ENCODE measurements at places on chromosomes 3 and 15. TPM values are rescaled to one million over a fixed set of nuclear protein-coding genes. Genes with fewer than 3 reads are reported as not detected.
A peak's percentile ranks its signal among the peaks of the same experiment; 100 is the strongest.

SLC27A2 gene
- 15.7 TPM for polyA plus RNA-seq

ABCC5 gene
- polyA plus RNA-seq, result 64.6 TPM

- H3K4me1 ChIP-seq, result no peaks in the 10 kb centered on the region
- H3K4me3 ChIP-seq, result no peak overlapping the region
- DNase-seq, result no peak
- no peaks in the 10 kb centered on the region for H3K36me3 ChIP-seq
- no peaks in the 10 kb centered on the region for H3K27me3 ChIP-seq
Measured at GRCh38 chr3:150070271-150070670, 99.6 kb upstream of the PFN2 start.

DNA sequence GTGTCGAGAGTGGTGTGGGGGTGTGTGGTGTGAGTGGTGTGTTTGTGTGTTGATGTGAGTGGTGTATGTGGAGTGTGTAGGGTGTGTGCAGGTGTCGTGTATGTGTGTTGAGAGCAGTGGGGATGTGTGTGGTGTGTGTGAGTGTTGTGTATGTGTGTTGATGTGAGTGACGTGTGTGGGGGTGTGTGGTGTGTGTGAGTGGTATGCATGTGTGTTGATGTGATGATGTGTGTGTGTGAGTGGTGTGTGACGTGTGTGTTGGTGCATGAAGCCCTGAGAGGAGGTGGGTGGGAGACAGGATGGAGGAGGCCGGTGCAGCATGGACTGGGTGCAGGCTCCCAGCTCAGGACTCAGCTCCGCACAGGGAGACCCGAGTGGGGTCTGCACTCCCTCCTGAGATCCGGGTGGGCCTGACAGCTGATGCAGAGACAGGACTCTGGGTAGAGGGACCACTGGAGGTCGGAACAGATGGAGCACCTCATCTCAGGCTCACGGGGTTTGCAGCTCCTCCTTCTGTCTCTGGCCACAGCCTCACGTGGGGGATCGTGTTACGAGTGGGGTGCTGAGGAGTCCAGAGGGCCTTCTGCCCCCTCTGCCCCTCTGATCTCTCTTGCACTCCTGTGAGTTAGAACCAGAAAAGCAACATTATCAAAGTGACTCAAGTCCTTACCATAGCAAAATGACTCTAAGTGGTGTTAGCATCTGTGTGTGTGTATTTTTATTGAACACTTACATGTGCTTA, 41.3 kb downstream of the ARNT2 start:
- DNase-seq, result no peak
- H3K4me3 ChIP-seq, result no peak overlapping the region
- H3K36me3 ChIP-seq, result no peaks in the 10 kb centered on the region
- H3K4me1 ChIP-seq, result no peaks in the 10 kb centered on the region
- no peaks in the 10 kb centered on the region for H3K27me3 ChIP-seq

DNA sequence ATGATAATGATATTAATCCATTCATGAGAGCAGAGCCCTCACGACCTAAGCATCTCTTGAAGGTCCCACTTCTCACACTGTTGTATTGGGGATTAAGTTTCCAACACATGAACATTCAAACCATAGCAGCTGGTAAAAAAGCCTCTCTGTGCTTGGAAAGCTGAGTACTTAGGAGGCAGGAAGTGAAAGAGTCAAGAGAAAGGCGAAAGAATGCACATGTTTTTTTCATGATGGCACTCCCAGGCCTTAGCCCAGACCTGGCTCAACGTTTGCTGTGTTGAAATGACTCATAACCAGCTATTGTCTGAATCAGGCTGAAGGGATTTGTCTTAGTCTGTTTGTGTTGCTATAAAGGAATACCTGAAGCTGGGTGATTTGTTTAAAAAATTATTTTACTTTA, 84.4 kb upstream of the RGMA start:
- no peak overlapping the region for H3K27ac ChIP-seq
- no peak overlapping the region for H3K4me3 ChIP-seq
- H3K36me3 ChIP-seq, result no peaks in the 10 kb centered on the region
- H3K4me1 ChIP-seq, result no peaks in the 10 kb centered on the region
- peaks cover 2% of the 10 kb centered on the region for H3K27me3 ChIP-seq

- H3K27me3 ChIP-seq, result no peaks in the 10 kb centered on the region
- H3K4me3 ChIP-seq, result no peak overlapping the region
Measured at GRCh38 chr15:89728254-89728653, 22.8 kb downstream of the MESP1 start.

DNA sequence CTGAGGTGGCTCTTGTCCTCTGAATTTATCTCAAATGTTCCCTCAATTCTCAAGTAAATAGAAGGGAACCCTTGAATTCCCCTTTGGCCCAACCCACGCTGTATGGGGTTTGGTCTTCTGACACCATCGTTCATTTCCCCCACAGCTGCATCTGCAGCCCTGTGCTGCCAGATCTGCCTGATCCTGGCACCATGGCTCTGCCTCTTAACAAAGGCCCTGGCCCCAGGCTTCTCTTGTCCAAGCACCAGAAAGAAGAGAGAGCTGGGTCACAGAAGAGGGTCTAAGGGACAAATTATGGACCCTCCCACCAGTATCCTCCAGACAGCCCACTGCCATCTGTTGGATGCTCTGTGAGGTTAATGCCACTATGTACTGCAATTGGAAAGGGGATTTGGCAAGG, 1.8 kb downstream of the MAP1A start:
- H3K4me3 ChIP-seq, result no peak overlapping the region
- H3K27me3 ChIP-seq, result no peaks in the 10 kb centered on the region
- peaks cover 26% of the 10 kb centered on the region for H3K36me3 ChIP-seq
- no peaks in the 10 kb centered on the region for H3K4me1 ChIP-seq
- H3K27ac ChIP-seq, result no peak overlapping the region

DNA sequence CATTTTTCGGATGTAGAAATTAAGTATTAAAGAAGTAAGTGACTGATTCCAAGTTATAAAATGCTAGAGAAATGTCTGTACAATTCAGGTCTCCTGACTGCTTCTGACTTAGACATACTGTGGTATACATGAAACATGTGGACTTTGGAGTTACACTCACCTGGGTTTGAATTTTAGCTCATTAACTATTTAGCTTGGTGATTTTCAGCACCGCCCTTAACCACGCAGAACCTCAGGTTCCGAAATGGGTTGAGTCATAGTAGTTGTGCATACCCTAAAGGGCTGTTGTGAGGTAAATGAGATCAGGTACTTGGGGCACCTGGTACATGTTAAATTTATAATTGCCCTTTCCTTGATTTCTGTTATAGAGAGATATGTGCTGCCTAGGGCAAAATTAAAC, 32.9 kb upstream of the UTS2B start:
- H3K36me3 ChIP-seq, result peaks cover 11% of the 10 kb centered on the region
- no peaks in the 10 kb centered on the region for H3K27me3 ChIP-seq
- no peak overlapping the region for H3K27ac ChIP-seq
- DNase-seq, result peak; percentile 37
- H3K4me3 ChIP-seq, result no peak overlapping the region

GRCh38 chr3:194118920-194119319, 17.0 kb upstream of the HES1 start:
- no peaks in the 10 kb centered on the region for H3K36me3 ChIP-seq
- H3K27me3 ChIP-seq, result no peaks in the 10 kb centered on the region

DNA sequence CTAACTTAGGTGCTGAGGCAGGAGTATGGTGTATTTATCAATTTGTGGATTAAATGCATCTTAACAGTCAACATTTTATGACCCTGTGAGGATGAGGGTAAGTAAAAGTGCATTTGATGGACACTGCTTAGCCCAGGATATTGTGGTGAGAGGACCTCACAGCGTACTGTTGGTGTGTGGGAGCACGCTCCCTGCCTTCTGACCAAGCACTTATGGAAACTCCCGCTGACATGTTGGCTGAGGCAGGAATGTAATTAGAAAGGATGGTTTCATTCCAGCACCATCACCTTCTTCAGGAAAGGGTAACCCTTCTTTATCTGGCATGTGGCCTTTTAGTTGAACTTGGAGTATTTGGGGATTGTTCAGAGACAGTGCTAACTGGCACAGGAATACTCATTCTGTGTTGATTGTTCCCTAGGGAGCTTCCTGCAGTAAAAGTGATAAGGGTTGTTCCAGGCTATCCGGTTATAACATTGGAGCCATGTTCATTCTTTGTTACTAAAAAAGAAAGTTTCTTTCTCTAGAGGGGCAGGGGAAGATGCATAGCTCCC, 11.7 kb upstream of the FSTL1 start:
- H3K4me3 ChIP-seq, result no peak overlapping the region
- no peaks in the 10 kb centered on the region for H3K27me3 ChIP-seq
- H3K36me3 ChIP-seq, result no peaks in the 10 kb centered on the region
- DNase-seq, result no peak
- no peaks in the 10 kb centered on the region for H3K4me1 ChIP-seq

- H3K27me3 ChIP-seq, result no peaks in the 10 kb centered on the region
- DNase-seq, result peak; percentile 37
- peak overlapping the region; percentile 14 for H3K27ac ChIP-seq
- no peak overlapping the region for H3K4me3 ChIP-seq
- no peaks in the 10 kb centered on the region for H3K4me1 ChIP-seq
Measured at GRCh38 chr3:187041362-187042307, 97.7 kb downstream of the RPL39L start.

CERS3 gene
- 0.07 TPM for polyA plus RNA-seq

- peaks cover 16% of the 10 kb centered on the region for H3K27me3 ChIP-seq
- no peaks in the 10 kb centered on the region for H3K36me3 ChIP-seq
- H3K27ac ChIP-seq, result no peak overlapping the region
- H3K4me1 ChIP-seq, result peaks cover 3% of the 10 kb centered on the region
Measured at GRCh38 chr15:41879321-41879845, 14.5 kb downstream of the SPTBN5 start.

GRCh38 chr3:61575893-61576292, 14.5 kb downstream of the PTPRG start:
- H3K4me1 ChIP-seq, result peaks cover 4% of the 10 kb centered on the region
- DNase-seq, result no peak
- no peak overlapping the region for H3K27ac ChIP-seq
- no peak overlapping the region for H3K4me3 ChIP-seq

DNA sequence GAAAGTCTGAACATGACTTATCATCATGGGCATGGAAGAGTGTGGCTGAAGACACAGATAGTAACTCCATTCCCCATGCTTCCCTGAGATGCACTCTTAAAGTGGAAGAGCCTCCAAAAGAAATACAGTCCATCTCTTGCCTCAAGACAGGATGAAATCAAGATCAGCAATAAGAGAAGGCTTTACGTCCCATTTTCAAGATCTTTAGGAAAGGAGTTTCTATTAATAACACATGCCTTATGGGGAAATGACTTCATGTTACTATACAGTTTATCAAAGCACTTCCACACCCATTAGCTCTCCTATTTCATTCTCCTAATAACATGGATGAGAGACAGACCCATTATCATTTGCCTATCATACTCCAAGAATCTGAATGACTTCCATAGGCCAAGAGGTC, 6.1 kb upstream of the KBTBD12 start:
- H3K27ac ChIP-seq, result no peak overlapping the region
- H3K27me3 ChIP-seq, result no peaks in the 10 kb centered on the region
- H3K36me3 ChIP-seq, result no peaks in the 10 kb centered on the region
- no peak for DNase-seq

- no peaks in the 10 kb centered on the region for H3K27me3 ChIP-seq
- H3K4me1 ChIP-seq, result no peaks in the 10 kb centered on the region
- no peak for DNase-seq
- H3K4me3 ChIP-seq, result no peak overlapping the region
- peak overlapping the region; percentile 0 for H3K27ac ChIP-seq
- H3K36me3 ChIP-seq, result no peaks in the 10 kb centered on the region
Measured at GRCh38 chr3:113261063-113261625, 49.8 kb downstream of the BOC start.

SEMA7A gene
- 0.45 TPM for polyA plus RNA-seq

DNA sequence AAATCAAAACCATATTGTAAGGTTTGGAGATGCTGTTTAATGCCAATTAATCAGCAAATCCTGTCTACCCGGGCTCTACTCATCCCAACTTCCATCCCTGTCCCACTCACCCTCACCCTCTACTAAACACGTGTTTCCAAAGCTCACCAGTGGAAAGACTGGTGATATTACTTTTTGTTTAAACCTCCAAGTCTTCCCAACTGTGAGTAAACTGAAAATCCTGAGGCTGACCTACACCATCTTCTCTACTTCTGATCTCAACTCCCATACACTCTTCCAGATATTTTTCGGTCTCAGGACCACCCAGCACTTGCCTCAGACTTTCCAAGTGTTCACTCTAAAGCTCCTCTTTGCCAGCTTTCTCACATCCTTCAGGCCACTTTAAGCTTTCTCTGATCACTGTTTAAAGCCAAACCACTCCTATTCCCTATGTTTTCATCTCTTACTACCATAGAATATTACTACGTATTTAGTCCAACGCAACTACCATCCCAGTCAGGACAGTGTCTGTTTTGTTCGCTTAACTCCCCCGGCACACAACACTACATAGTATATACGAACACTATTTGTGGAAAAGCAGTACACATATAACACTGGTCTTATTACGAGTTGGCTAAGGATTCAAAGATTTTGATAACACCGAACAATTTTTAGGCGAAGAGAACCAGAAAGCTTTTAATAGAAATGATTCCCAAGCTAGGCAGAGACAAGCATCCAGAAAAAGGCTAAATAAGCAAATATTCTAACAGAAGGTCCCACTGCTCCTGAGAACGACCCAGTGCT, 684 bp downstream of the RPL4 start:
- no peaks in the 10 kb centered on the region for H3K27me3 ChIP-seq
- peak overlapping the region; percentile 70 for H3K4me3 ChIP-seq
- peaks cover 25% of the 10 kb centered on the region for H3K36me3 ChIP-seq
- H3K27ac ChIP-seq, result peak overlapping the region; percentile 94
- H3K4me1 ChIP-seq, result no peaks in the 10 kb centered on the region
- peak; percentile 20 for DNase-seq

GRCh38 chr3:64459711-64460110, 228.1 kb downstream of the ADAMTS9 start:
- no peaks in the 10 kb centered on the region for H3K4me1 ChIP-seq
- no peak overlapping the region for H3K27ac ChIP-seq

DNA sequence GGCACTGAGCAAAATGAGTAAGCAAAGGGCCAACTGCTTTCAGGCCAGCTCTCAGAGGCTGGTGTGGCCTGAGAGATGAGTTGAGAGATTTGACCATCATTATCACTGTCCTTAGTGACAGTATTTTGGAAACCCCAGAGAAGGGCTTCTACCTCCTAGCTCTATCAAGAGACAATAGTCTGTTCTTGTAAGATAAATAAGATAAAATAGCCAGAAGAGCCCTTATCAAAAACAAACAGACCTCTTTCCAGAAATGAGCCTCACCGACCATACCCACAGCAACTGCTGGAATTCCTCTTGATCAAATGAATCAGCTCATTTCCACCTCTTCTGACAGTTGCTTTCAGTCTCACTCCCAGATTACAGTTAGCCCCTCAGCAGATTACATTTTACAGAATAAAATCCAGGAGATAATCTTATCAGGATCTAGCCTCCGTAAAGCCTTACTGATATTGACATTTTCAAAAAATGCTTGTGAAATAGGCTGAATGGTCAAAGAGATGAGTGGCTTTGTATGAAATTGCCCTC, 4.5 kb downstream of the HDC start:
- no peak overlapping the region for H3K27ac ChIP-seq
- H3K27me3 ChIP-seq, result no peaks in the 10 kb centered on the region
- DNase-seq, result no peak
- no peaks in the 10 kb centered on the region for H3K36me3 ChIP-seq

- no peak for DNase-seq
- no peaks in the 10 kb centered on the region for H3K36me3 ChIP-seq
- H3K27ac ChIP-seq, result no peak overlapping the region
- peaks cover 6% of the 10 kb centered on the region for H3K4me1 ChIP-seq
Measured at GRCh38 chr3:61574854-61575253, 13.5 kb downstream of the PTPRG start.

SLC15A2 gene
- polyA plus RNA-seq, result 1.1 TPM

All from small intestine (tissue), 16 donors.